ENCODE measurements at places on chromosomes 4 and X. TPM values are rescaled to one million over a fixed set of nuclear protein-coding genes. Genes with fewer than 3 reads are reported as not detected.

GRCh38 chr4:65139998-65140397, 530.3 kb downstream of the EPHA5 start:
- no peak for DNase-seq

- DNase-seq = peak; percentile 67
Measured at GRCh38 chr4:185304944-185305690, 90.6 kb downstream of the LRP2BP start.

GRCh38 chr4:77126809-77127208, 30.2 kb upstream of the CCNG2 start:
- no peak for DNase-seq

GRCh38 chr4:110824344-110824743, 201.5 kb upstream of the PITX2 start:
- no peak for DNase-seq

DNA sequence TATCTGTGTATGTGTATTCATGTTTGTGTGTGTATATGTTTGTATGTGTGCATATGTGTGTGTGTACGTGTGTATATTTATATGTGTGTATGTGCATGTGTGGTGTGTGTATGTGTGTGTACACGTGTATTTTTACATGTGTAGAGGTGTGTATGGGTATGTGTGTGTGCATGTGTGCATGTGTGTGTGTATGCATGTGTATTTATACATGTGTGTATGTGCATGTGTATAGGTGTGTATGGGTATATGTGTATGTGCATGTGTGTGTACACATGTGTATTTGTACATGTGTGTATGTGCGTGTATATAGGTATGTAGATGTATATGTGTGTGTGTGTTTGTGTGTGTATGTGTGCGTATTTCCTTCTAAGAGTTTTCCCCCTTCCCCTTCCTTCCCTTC, 207.7 kb upstream of the ATP6AP2 start:
- DNase-seq = no peak

DNA sequence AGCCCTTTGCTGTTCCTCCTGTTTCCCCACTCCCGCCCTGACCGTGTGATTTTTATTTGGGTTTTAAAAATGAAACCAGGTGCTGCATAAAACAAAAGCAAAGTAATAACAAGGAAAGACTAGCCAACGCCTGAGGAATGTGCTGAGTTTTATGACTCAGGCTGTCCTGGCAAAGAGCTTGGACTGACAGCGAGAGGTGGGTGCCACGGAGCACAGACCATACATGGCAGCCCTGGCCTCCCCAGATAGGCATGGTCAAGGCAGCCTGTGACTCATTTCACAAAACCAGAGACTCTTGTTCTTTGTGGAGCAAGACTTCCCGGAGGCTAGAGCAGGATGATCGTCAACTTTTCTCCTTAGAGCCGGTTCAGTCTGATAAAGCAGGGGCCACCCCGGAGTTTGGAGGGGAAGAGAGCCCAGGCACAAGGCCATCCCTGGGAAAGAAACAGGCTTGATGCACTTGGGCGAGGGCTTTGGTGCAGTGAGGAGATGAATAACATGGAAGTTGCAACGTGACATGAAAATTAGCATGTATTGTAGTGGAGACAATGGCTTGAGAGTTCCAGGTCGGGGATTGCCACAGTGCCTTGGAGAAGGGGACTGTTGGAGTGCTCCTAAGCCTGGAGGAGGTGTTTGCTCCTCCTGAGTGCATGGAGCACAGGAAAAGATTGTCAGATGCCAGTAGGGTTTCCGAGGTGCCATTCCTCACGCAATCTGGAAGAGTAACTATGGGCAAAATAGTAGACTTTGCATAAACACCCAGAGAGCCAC, 54.8 kb downstream of the C4orf51 start:
- DNase-seq = peak; percentile 90

DNA sequence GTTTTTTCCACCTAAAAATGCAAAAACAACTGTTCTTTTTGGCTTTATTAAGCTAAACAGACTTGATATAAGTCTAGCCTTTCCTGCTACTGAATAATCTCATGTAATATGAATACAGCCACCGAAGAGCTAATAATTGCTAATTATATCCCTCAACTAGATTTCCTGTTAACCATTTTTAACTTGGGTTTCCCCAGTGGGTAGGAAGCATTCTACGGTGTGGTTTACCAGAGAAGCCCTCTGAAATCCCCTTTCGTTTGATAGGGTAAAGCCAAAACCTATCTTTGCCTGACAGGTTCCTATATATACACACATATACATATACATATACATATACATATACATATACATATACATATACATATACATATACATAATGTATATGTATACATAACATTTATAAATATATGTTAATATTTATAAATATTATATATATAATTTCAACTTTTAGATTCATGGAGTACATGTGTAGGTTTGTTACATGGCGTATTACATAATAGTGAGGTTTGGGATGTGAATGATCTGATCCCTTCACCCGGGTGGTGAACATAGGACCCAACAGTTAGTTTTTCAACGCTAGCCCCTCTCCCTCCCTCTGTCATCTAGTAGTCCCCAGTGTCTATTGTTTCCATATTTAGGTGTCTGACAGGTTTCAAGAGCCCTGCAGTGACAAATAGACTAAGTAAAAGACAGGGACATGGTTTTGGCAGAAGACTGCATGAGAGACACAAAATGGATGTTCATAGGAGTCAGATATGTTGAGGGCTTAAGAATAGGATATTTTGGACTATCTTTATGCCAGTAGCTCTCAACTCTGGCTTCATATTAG, 62.4 kb downstream of the ATXN3L start:
- DNase-seq = no peak

DNA sequence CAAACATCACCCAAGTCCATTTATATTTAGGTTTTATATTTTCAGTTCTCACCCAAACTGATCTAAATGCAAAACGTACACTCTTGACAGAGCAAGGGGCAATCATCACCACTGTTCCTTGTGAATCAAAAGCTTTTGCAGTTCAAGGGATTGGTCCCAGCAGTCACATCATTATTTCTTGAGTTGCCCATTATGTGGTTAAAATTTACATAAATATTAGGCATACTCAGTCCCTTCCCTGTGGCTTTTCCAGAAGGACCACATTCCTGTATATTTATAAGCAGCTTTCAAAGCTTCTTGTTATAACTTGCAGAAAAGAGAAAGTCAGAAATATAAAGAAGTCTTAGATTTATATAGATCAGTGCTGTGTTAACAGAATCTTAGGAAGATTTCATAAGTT, 224.4 kb downstream of the CLCN4 start:
- no peak for DNase-seq

GRCh38 chrX:96183843-96184242, 500.8 kb upstream of the DIAPH2 start:
- DNase-seq = no peak

- DNase-seq = no peak
Measured at GRCh38 chr4:188728359-188728758, 589.1 kb downstream of the TRIML1 start.

- DNase-seq = no peak
Measured at GRCh38 chrX:50036426-50036825, 114.0 kb downstream of the CLCN5 start.

DNA sequence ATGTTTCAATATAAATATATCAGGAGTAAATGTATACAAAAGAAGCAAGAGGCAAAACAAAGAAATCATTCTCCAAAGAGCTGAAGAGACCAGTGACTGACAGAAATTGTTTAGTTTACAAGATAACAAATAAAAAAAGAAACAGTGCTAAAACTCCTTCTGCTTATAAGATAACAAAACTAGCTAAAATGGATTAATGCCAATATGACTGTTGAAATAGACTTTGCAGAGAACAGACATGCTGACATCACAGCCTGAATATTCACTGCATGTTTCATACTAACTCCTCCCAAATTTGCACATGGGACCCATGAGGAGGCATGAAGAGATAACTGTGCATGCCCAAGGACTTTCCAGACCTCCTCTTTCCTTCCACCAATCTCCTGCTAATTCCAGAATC, 6.2 kb upstream of the GABRA4 start:
- no peak for DNase-seq

- no peak for DNase-seq
Measured at GRCh38 chr4:8293131-8293975, 23.8 kb downstream of the HTRA3 start.

- DNase-seq = peak; percentile 39
Measured at GRCh38 chr4:55635741-55636655, at the start of gene NMU. NMU (minus strand) TSS chr4:55636298; CDS start chr4:55636192, 106 bp downstream.

GRCh38 chrX:56569378-56570057, 6.1 kb downstream of the UBQLN2 start:
- peak; percentile 14 for DNase-seq

DNA sequence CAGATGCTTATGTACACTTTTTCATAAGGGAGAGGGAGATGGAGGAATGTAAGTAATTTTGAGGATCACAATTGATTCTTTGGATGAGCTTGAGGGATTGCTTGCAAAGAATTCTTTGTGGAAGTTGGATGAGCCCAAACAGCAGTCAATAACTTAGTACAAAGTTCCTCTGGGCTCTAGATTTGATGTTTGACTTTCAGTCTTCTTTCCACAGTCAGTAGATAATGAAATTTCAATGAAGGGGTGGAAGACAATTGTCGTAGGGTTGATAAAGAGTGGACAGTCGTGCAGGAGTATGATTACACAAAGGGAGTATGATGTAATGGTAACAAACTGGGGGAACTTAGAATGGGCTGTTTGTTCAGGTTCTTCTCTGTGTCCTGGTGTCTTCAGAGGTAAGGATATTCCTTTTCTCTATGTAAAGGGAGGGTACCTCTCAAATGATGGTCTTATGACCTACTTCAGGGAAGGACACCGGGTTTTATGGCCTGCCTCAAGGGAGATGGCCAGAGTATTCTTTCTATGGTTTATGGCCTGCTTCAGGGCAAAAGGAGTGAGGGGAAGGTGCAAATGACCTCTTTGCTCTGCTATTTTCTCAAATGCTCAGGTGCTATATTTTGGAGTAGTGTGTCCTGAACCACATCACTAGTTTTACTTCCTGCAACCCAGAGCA, 1.7 kb upstream of the ABRAXAS1 start:
- no peak for DNase-seq

DNA sequence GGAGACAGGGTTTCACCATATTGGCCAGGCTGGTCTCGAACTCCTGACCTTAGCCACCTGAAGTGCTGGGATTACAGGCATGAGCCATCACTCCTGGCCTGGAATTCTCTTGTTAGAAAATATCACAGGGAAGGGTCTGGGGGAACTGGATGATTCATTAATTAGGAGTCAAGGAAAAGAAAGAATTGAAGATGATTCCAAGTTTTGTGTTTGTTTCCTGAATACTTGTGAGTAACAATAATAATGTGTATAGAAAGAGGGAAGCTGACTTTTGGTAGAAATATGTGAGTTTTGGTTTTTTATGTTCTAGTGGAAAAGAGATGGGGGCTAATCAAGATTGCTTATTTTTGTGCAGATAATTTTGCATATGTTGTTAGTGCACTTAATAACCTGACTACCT, 77.3 kb upstream of the CLNK start:
- no peak for DNase-seq

DNA sequence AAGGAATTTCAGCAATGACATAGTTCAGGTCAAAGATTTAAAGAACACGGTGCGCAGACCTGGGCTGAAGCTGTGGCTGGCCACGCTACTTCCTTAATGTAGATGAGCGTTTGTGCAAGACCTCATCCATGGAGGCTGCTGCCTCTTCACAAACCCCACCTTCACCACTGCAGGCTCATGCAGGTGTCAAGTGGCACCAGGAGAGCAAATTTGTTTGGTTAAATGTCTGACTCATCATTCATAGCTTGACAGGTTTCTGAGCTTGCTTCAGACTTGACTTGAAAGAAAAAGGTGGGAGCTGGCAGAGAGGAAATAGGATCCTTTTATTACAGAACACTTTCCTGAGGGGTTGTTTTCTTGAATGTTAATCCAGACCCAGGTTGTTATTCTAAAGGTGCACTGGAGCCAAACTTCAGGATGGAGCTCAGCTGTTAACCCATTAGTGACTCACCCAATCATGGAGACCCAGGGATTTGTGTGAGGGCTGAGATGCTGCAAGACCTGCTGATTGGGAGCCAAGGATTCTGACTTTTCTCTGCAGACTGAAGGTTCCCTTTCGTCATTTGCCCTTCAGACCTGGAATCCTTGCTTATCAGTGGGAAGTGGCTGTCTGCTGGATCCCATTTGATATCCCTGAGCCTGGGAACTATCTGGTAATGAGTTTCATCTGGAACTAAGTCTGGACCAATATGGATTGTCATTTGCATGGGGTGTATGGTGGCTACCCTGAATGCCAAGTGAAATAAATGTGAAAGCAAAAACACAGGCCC, 315.3 kb downstream of the PTTG2 start:
- peak; percentile 72 for DNase-seq

DNA sequence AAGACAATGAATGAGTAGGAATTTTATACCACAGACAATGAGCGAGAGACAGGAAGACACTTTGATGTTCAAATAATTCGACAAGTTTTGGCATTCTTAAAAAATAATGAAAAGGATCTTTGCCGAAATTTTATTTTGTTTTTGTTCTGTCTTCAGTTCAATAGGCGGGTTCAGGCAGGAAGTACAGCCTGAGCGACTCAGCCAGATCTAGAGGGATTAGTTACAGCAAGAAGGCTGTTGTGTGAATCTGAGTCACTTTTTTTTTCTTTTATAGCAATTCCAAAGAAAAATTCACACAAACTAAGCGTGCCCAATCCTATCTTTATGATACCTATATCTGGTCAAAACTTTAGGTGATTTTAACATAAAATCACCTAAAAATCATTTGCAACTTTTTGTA, 505.4 kb upstream of the FAM241A start:
- DNase-seq = peak; percentile 22

- no peak for DNase-seq
Measured at GRCh38 chrX:82196866-82197265, 995.0 kb downstream of the SH3BGRL start.

DNA sequence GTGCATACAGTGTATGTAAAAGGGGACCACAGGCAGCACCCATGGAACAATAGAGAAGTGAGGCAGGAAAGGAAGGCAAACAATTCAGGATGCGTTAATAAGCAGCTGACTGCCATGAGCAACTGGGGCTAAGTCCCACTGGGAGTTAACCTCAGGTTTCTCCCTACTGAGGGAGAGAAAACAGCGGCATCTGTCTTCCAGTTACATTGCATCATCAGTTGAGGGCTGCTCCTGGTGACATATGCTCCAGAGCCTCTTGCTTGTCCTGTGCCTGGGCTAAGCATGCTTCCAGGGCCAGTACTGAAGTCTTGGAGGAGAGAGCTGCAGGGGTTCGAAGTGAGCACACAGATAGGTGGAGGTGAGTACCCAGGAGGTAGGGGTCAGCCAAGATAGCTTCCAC, 24.3 kb downstream of the RAI2 start:
- DNase-seq = no peak

SLC7A11 gene
- 50.0 TPM for total RNA-seq

PABPC1L2A gene
- not detected for total RNA-seq

ASB5 gene
- total RNA-seq = not detected

SLC9B1 gene
- not detected for total RNA-seq

NAT8L gene
- 3.0 TPM for total RNA-seq

HPGD gene
- total RNA-seq = 10.5 TPM

TCP11X2 gene
- not detected for total RNA-seq

TEX13D gene
- not detected for total RNA-seq

NPY2R gene
- total RNA-seq = not detected

CYTL1 gene
- total RNA-seq = not detected

Measured in Caki2 (cell line).